Occipital lobe (tissue), 3 donors: ENCODE measurements at places on chromosomes 7 and 10. TPM values are rescaled to one million over a fixed set of nuclear protein-coding genes. Genes with fewer than 3 reads are reported as not detected.

HOXA1 gene
- total RNA-seq, result not detected

EVX1 gene
- not detected for total RNA-seq

COL26A1 gene
- total RNA-seq, result 3.4 TPM

UCN3 gene
- total RNA-seq, result not detected

SGCE gene
- total RNA-seq, result 92.8 TPM

IFIT1B gene
- 2.0 TPM for total RNA-seq

DNA sequence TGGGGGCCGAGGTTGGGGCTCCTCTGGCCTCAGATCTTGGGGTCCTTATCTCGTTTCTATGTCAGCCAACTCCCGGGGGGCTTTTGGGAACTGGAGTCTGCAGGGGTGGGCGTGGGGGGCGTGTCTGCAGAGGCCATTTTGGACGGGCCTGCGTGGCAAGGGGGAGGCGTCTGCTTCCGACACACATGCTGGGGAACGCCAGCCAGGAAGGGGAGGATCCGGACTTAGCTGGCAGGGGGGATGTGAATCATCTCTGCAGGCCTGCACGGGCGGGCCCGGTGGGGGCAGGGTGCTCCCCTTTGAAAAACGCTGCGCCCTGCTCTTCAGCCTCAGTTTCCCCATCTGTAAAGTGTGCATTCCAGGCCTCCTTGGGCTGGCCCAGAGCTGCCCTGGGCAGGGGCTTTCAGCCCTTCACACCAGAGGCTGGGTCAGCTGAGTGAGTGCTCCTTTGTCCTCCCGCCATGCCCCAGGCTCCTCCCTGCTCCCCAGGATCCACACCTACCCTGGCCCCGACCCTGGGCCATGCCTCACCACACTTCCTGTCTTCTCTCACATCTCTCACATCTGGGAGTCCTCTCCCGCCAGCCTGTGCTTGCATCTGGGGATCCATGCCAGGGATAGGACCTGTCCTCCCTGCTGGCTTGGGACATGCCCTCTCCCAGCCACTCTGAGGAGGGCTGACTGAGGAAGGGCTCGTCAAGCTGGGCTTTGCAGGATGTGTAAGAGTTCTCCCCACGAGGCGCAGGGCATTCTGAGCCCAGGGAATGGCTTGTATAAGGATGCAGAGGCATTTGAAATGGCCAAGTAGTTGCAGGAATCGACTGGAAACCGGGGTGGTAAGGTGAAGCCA lies 172.6 kb upstream of the TNRC18 start:
- peak; percentile 74 for DNase-seq

- no peak for DNase-seq
These were observed 77.6 kb downstream of the RALA start for GRCh38 chr7:39700932-39701331.

DNA sequence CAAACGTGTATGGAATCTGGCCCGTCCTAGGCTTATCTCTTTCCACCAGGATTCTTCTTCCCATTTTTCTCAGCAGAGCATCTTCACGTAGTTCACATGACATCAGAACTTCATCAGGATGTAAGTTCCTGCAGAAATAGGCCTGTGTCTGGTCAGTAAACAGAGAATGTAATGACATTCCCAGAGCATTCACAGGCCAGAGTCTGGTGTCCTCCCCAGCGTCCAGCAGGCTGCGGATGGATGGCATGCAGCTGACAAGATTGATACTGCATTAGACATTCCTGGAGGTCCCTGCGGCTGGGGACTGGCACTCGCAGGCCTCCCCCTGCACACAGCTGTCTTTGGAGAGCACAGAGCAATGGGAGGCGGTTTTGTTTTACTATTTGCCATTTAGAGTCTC lies 28.7 kb downstream of the MGMT start:
- no peak for DNase-seq

DNA sequence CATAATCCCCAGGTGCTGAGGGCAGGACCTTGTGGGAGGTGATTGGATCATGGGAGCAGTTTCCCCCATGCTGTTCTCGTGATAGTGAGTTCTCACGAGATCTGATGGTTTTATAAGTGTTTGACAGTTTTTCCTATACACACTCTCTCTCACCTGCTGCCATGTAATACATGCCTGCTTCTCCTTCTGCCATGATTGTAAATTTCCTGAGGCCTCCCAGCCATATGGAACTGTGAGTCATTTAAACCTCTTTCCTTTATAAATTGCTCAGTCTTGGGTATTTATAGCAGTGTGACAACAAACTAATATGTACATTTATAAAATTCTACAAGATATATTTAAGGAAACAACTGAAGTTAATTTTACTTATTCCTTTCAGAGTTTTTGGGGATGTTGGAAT lies 170.8 kb upstream of the BET1 start:
- DNase-seq, result no peak

DNA sequence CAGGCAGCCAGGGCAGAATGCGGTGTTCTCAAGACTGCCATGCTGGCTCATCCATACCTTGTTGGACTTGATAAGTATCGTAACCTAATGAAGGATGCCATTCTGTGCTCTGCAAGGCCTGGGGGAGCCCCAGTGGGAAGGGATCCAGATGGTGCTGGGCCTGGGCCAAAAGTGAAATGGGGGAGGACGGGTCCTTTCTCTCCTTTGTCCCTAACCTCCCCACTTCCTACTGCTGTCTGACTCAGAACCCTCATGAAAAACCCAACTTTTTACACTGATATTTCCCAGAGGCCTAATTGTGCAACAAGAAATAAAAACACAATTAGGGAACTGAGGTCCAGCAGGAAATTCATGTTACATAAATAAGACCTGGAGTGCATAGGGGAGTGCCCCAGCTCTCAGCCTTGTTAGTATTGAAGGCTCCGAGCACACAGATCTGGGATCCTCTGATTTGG lies 193.7 kb upstream of the SVIL start:
- DNase-seq, result no peak

DNA sequence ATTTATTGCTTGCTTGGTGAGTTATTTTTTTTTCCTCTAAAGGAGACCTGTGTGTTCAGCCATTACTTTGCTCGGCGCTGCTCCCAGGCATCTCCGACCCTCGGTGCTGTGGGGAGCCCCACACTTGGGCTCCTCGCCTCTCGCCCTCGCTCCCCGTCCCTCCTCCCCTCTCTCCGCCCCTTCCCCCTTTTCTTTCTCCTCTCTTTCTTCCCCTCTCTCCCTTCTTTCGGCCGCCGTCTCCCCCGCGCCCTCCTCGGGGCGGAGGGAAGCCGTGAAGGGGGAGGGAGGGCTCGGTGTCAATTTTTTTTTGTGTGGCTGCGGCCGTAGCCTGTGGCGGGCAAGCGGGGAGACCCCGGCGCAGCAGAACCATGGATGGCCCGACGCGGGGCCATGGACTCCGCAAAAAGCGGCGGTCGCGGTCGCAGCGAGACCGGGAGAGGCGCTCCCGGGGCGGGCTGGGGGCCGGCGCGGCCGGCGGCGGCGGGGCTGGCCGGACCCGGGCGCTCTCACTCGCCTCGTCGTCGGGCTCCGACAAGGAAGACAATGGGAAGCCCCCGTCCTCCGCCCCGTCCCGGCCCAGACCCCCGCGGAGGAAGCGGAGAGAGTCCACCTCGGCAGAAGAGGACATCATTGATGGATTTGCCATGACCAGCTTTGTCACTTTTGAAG lies 1.1 kb downstream of the AUTS2 start:
- no peak for DNase-seq

- no peak for DNase-seq
These were observed 68.9 kb upstream of the ANTXRL start for GRCh38 chr10:46217752-46218453.

DNA sequence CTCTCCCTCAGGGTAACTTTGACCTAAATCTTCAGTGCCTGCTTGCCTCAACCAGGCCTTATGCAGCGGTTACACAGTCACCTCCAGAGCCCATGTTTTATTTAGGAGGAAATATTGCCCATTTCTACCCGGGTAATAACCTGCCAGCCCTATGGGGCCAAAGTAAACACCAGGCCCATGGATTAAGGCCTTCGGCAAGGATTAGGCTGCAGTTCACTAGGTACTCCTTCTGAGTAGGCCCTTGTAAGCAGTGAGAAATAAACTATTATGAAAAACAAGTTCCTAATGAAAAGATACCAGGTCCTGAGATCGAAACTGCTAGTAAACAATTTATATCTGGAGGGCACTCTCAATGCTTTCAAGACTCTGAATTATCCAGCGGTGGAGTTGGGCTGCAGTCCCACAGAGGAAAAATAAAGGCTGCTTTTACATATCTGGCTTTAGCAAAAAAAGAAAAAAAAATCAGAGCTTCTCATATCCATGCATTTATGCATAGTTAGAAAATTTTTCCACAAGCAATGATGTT lies 3.7 kb upstream of the HOXA10 start:
- no peak for DNase-seq

DNA sequence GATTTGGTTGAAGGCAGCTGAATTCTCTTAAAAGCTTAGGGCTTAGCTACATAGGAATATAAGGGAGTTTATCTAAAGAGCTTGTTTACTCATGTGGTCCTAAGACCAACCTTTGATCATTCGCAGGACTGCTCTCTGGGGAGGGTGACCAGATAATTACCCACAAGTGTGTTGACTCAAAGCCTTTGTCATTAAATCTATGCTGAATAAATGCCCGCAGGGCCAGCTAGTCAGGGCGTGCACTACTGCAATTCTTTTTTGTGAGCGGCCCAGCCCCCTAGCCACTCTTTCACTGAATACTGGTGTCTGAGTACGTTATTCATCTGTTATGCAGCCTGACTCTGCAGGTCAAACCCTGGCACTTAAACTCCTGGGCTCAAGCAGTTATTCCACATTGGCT lies 69.6 kb downstream of the AKAP9 start:
- DNase-seq, result no peak

GRCh38 chr10:96646751-96647166 lies 59.9 kb upstream of the TM9SF3 start:
- no peak for DNase-seq

DNA sequence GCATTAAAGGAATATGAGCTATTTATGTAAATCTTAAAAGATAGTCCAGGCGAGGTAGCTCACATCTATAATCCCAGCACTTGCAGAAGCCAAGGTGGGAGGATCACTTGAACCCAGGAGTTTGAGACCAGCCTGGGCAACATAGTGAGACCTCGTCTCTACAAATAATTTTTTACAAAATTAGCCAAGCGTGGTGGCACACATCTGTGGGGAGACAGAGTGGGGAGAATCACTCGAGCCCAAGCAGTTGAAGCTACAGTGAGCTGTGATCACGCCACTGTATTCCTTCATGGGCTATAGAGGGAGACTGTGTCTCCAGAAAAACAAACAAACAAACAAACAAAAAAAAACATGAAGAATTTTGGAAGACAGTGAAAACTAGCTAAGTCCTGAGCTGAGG lies 28.4 kb downstream of the HERC4 start:
- no peak for DNase-seq

- no peak for DNase-seq
These were observed 59.7 kb upstream of the RAB11FIP2 start for GRCh38 chr10:118106426-118106825.

DNA sequence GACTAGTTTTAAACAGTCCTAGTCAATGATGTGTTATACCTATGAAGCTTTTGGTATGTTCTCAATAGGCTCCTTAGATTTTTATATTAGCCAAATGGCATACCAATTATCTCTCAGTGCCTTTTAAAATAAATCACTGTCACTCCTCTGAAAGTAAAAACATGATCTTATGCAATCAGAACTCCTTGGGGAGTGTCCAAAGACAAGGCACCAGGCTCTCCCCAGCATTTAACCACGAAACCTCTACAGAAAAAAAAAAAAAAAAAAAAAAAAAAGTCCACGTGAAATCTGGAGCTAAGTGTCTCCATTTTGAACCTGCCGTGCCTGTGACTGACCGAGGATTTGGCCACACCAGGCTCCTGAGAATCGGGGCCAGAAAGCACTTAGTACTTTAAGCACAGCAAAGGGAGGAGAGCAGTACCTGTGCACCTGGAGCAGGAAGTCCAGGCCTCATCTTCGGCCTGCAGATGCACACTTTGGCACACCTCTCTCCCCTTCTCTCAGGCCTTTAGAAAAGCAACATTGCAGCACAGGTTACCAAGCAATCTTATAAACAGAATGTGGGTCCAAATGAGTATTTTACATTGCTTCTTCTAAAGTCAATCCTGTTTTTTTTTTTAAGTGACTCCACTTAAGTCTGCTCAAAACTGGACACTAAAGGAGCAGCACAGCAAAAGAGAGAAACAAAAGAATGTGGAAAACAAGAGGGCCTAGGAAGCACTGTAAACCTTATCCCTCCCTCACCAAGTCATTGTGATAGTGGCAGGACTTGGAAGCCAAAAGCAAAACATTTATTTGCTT lies 1.5 kb downstream of the FAM13C start:
- no peak for DNase-seq

DNA sequence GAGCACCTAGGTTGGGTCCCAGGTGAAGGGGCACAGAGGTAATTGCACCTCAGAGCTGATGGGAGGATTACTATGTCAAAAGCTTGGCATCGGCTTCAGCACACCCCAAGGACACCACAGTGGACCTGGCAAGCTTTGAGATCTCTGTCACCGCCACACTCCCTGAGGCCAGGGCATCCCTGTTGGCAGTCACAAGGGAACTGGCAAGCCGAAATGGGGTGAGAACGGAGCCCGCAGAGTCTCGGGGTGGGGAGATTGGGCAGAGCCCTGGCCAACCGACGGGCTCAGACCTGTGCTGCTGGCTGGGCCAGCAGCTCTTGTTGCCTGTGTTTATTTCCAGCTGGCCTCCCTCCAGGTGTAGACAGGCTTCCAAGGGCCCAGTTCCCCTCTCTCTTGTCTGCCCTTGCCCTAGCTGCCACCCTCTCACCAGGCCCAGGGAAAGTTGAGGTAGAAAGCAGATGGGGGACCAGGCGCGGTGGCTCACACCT lies 2.5 kb downstream of the HSPB1 start:
- peak; percentile 40 for DNase-seq

DNA sequence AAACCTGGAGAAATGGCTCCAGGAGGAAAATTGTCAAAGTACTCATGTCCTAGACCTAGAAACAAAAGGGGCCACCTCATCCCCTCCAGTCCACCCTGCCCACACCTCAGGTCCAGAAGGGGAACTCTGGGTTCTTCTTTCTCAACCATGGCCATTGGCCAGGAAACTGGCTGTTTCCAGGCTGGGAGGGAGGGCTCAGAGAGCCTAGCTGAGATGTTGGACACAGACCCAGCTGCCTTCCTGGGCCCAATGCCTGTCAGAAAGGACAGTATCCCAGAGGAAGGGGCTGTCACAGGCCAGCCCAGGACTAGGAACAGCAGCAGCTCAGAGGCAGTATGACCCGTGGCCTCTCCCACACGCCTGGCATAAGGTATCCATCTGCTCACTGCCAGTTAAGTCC lies 9.6 kb downstream of the GRID1 start:
- no peak for DNase-seq

- no peak for DNase-seq
These were observed 85.0 kb downstream of the BTRC start for GRCh38 chr10:101438881-101439391.

GRCh38 chr7:44772867-44773266 lies 23.6 kb upstream of the PPIA start:
- DNase-seq, result no peak

GRCh38 chr10:131697476-131698128 lies 203.2 kb upstream of the PPP2R2D start:
- no peak for DNase-seq

DNA sequence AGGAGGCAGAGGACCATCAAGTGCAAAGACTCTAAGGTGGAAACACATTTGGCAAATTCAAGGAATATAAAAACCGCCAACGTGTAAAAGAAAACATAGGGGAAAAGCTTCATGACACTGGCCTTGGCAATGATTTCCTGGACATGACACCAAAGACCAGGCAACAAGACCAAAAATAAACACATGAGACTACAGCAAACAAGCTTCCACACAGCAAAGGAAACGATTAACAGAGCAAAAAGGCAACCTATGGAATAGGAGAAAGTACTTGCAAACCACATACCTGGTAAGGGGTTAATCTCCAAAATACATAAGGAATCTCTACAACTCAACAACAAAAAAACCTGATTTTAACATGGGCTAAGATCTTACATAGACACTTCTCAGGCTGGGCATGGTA lies 3.5 kb downstream of the GSTO1 start:
- DNase-seq, result no peak

- no peak for DNase-seq
These were observed 11.4 kb downstream of the DAGLB start for GRCh38 chr7:6436385-6436685.
